CD4-positive, alpha-beta T cell treated with Interferon gamma for 1 hour (primary cell): ENCODE measurements at places on chromosomes 7 and 10.
A peak's percentile ranks its signal among the peaks of the same experiment; 100 is the strongest.

- DNase-seq = no peak
These were observed 11.7 kb downstream of the CREB5 start for GRCh38 chr7:28423918-28424514.

- DNase-seq = no peak
These were observed 193.8 kb upstream of the DPP6 start for GRCh38 chr7:153858355-153858754.

- no peak for DNase-seq
These were observed 132.5 kb downstream of the RELN start for GRCh38 chr7:103856929-103857328.

- DNase-seq = no peak
These were observed 59.8 kb upstream of the ANTXRL start for GRCh38 chr10:46226900-46227558.

- DNase-seq = no peak
These were observed 82.6 kb downstream of the GNAI1 start for GRCh38 chr7:80216996-80217842.

- no peak for DNase-seq
These were observed 49.0 kb downstream of the RBAK start for GRCh38 chr7:5094641-5095040.

DNA sequence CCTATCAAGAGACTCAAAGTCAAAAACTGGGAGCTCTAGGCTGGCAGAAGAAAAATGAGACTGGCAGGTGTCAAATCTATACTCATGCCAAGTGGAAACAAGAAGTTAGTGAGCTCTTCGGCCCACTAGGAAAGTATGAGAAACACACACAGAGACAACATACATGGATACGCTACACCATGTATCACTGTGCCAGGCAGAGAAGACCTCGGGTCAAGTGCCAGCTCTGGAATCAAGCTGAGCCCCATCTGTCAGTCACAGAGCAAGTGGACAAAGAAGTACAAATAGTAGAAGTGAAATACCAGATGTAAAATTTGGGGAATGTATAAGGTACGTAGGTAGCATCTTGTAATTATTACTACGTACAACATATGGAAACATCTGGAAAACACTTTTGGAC lies 62.4 kb downstream of the FAM13C start:
- DNase-seq = no peak

- DNase-seq = peak; percentile 18
These were observed 209.1 kb downstream of the TRIL start for GRCh38 chr7:28748933-28749584.

GRCh38 chr7:43850348-43851116 lies 18.8 kb downstream of the MRPS24 start:
- no peak for DNase-seq

DNA sequence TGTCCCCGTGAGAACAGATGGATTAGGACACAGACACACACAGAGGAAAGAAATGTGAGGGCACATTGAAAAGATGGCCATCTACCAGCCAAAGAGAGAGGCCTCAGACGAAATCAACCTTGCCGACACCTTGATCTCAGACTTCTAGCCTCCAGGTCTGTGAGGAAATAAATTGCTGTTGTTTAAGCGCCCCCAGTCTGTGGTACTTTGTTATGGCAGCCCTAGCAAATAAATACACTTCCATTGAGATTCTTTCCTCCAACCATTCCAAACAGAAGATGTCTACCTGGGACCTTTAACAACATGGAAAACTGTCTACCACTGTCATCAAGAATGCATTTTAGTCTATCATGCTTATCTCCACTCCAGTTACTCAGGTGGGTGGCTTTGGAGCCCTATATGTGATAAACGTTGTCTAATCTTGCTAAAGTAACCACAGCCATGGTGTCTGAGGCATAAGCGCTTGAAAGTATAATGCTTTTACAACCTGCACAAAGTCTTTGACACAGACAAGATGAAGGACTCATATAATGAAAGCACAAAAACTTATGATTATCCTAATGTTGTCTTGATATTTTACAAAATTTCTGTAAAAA lies 244.3 kb downstream of the MTERF1 start:
- no peak for DNase-seq

DNA sequence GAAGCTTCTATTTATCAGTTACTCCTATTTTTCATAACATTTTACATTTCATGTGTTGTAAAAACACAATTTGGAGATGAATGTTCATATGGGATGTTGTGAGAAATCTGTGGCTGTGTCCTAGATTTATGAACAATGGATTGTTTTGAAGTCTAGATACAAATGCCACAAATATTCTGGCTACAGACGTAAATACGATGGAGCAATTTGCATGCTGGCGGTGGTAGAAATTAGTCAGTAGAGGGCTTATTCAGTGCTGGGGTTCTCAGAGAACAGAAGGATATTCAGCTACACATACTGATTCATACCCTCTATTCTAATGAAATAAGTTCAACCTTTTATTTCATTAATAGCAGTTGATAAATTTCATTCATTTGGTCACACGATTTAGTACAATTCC lies 48.8 kb downstream of the PLPP4 start:
- DNase-seq = no peak

- no peak for DNase-seq
These were observed 132.2 kb downstream of the BBS9 start for GRCh38 chr7:33261585-33261984.

DNA sequence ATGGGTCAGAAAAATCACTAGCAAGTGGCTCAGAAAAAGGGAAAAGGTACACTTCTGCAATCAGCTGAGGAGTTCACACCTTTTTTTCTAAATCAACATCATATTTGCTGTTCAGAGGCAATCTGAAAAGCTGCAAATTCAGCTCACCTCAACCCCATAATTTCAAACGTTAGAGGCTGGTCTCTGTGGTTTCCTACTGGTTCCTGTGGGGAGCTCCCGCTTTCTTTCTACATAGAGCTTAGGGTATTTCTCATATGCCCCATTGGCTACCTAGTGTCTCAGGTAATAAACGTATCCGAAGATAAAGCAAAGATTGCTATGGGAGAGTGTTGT lies 5.2 kb upstream of the ZNF22 start:
- no peak for DNase-seq

DNA sequence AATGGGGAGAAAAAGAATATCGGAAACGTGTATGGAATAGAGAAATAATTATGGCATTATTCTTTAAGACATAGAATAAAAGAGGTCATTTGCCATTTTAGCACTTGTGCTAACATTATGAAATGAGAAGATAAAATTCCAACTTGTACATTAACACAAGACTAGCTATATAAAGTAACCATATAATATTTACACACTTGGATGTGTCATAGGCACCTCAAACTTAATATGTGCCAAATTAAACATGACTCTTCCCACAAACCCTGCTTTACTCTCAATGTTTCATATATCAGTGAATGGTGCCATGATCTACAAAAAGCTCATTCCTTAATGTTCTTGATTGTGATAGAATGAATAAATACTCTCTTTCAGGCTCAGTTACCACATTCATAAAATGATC lies 4.1 kb upstream of the MINDY3 start:
- DNase-seq = no peak

DNA sequence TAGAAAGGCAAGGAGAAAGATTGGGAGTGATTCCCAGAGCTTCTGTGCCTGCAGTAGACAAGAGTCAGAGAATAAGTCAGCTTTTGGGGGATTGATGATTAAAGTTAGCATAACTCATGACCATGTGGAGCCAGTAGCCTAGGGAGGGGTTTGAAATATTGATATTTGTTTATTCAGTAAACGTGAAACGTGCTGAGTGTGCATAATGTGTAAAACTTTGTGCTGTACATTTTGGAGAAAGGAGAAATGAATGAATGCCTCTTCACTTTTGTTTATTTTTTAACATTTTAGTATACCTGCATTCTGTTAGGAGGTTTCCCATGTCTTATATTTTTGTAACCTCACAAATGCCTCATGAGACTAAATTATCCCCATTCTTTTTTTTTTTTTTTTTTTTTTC lies 272.3 kb downstream of the SORCS3 start:
- no peak for DNase-seq

GRCh38 chr10:75037171-75038153 lies 74.0 kb upstream of the SAMD8 start:
- no peak for DNase-seq

- no peak for DNase-seq
These were observed 57.7 kb upstream of the SPOCK2 start for GRCh38 chr10:72146071-72146470.

DNA sequence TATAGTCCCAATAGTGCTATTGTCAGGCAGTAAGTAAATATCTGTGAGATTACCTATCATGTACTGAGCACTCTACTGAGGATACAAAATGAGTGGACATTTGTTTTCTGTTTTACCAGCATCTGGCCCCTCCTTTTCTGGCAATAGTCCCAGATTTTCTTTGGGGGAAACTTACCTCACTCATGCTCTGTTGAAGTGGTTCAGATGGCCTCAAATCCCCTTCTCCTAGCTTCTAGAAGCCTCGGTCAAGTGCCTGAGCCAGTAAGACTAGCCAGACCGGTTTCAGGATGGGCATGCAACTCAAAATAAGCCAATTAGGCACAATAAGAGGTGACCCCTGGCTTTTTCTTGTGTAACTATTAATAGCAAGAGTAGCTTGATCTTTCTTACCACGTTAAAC lies 19.7 kb downstream of the TRDMT1 start:
- DNase-seq = no peak

- no peak for DNase-seq
These were observed 53.6 kb downstream of the ADRA2A start for GRCh38 chr10:111130471-111130870.

DNA sequence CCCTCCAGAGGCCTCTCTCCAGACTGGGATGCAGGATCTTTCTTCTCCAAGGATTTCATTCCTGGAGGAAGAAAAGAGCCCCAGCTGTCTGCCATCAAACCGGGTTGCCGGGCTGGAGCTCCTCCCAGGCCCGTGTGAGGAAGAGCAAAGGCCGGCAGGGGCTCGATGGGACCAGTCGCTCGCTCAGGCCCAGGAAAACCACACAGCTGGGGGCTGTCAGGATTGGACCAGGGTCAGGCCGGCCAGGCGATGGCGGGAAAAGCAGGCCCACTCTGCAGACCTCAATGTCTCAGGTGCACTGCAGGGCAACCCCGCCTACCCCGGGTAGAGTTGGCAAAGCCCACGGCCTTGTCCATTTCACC lies 98.1 kb upstream of the DNAAF5 start:
- DNase-seq = no peak

DNA sequence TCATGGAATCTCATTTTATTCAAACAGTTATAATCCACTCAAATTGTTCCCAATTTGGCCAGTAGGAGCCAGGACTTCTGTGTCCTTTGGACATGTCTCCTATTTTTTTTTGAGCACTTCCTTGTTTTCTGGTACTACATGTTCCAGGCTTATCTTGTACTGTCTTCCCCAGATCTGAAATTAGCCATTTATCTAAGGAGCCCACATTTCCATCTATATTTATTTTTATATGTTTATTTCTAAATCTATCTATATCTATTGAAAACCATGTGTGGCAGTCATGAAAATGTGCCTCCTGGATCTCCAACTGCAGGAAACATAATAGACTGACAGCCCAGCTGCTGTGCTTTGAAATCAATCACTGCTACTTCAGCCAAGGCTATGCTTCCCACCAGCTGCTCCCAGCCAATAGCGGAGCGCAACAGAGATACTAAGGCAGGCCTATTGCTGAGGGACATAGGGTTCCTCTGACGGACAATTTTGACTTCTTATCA lies 147.1 kb downstream of the LRRC4 start:
- no peak for DNase-seq

GRCh38 chr10:116694243-116694926 lies 48.0 kb downstream of the HSPA12A start:
- DNase-seq = no peak

- no peak for DNase-seq
These were observed 94.2 kb downstream of the NKX6-2 start for GRCh38 chr10:132691711-132692153.

DNA sequence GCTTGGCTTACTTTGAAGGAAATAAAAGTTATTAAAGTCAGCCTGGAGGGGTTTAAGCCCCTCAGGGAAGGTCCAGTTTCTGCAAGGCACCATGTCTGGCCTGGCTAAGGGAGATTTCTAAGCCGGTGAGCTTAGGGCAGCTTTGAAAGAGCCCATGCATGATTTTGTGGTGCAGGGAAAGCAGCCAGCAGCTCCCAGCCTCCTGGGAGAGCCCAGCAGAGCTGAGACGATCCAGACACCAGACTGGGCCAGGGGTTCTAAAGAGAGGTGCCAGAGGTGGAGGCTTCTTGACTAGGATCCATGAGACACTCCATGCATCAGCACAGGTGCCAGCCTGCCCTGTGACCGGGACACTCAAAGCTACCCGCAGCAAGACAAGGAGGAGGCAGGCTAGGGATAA lies 59.6 kb upstream of the MKX start:
- DNase-seq = no peak

GRCh38 chr7:34165466-34165865 lies 260.1 kb downstream of the BMPER start:
- DNase-seq = no peak

DNA sequence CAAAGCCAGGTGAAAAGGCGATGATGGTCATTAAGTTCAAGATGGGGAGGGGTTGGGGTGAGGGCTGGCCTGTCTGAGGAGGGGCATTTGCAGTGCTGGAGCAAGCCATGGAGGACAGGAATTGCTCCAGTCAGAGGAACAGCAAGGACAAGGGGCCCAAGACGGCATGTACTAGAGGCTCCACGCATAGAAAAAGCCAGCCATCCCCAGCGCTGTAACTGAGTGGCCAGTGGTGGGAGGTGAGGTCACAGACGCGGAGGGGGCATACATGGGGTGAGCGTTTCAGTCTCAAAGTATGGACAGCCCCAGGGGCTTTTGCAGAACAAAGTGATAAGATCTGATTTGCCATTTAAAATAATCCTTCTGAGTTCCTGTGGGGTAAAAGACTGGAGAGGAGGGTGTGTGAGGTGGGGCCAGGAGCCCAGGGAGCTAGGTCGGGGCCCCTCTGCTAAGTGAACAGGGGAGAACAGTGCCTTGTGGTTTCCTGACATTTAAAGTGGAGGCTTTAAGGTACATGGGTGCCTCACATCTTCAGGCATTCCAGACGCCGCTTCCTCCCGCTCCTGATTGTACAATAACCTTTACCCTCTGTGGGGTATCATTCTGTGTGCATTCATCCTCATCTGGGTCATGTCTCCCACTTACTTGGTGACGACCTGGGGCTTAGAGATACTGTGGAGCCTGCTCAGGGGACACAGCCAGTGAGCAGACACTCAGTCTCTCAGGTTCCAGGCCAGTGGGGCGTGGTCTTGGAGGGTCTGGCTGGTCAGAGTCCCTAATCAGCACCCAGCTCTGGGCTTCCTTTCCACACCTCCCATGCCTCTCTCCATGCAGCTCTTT lies 105.6 kb upstream of the GPR26 start:
- DNase-seq = no peak

- DNase-seq = no peak
These were observed 117.0 kb upstream of the AMPH start for GRCh38 chr7:38748056-38748610.

- no peak for DNase-seq
These were observed at the start of gene KCP for GRCh38 chr7:128910569-128910945. KCP (minus strand) TSS chr7:128910709; CDS start chr7:128910676, 33 bp downstream.

GRCh38 chr10:43598446-43598845 lies 7.8 kb upstream of the ZNF485 start:
- no peak for DNase-seq

- no peak for DNase-seq
These were observed 134.3 kb downstream of the CFAP58 start for GRCh38 chr10:104487794-104488438.

GRCh38 chr10:34727595-34728033 lies 87.5 kb downstream of the PARD3 start:
- DNase-seq = no peak
